ENCODE measurements at places on chromosomes 6 and 20.

GRCh38 chr6:79335133-79335674 lies 100.7 kb upstream of the HMGN3 start:
- DNase-seq, result no peak

GRCh38 chr6:84691978-84692623 lies 72.3 kb downstream of the TBX18 start:
- no peak for DNase-seq

DNA sequence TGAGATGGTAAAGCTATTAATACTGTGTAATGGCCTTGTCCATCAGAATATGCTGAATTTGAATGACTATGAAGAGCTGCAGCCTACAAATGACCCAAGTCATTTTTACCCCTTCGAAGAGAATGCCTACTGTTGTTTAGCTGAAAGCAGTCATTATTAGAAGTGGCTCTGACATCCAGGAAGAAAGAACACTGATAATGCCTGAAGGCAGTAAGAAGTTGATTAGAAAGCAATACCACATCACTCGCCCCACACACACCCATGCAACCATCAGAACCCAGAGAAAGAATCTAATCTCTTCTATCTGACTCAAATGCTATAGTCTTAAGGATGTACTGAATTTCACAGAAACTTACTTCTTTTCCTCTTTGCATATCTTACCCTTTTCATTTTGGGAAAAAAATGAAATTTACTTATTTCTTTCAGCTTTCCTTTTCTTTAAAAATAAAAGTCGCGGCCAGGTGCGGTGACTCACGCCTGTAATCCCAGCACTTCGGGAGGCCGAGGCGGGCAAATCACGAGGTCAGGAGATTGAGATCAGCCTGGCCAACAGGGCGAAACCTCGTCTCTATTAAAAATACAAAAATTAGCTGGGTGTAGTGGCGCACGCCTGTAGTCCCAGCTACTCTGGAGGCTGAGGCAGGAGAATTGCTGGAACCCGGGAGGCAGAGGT lies 61.0 kb downstream of the ARHGAP18 start:
- DNase-seq, result no peak

GRCh38 chr6:79468116-79468515 lies 69.1 kb downstream of the LCA5 start:
- DNase-seq, result peak; percentile 11

DNA sequence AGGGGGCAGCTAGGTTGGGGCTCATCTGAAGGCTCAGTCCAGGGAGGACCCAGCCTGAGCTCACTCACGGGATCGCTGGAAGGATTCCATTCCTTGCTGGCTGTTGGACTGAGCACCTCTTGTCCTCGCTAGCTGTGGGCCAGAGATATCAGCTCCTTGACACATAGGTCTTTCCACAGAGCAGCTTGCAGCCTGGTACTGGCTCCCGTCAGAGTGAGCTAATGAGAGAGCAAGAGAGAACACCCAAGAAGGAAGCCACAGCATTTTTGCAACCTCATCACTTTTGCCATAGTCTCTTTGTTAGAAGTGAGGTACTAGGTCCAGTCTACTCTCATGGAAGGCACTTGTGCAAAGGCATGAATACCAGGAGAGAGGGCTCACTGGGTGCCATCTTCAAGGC lies 179.9 kb downstream of the CDC5L start:
- DNase-seq, result no peak

- no peak for DNase-seq
These were observed 3.8 kb downstream of the APCDD1L start for GRCh38 chr20:58511364-58511763.

GRCh38 chr6:72704979-72705378 lies 83.1 kb downstream of the KCNQ5 start:
- no peak for DNase-seq

GRCh38 chr6:130035211-130035610 lies 16.8 kb downstream of the L3MBTL3 start:
- no peak for DNase-seq

- DNase-seq, result no peak
These were observed 13.7 kb upstream of the ZNF318 start for GRCh38 chr6:43383021-43383667.

DNA sequence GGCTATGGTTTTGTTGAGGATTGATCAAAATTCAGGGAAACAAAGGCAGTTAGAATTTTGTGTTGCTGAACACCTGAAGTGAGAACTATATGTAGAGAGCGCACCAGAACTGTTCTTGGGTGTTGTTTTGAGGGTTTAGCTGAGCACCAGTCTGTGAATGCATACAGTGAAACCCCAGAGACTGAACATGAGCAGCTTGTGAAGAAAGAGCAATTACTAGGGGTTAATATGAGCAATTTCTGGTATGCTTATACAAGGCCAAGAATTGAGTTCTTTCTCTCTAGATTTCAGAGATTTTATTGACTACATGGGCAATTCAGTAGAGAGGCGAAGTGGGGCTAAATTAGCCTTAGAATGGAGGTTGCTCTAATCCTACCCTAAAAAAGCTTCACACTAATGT lies 93.9 kb downstream of the CD2AP start:
- DNase-seq, result no peak

GRCh38 chr20:62707276-62707920 lies 1.2 kb upstream of the NTSR1 start:
- no peak for DNase-seq

GRCh38 chr6:170075659-170076223 lies 215.1 kb downstream of the DLL1 start:
- no peak for DNase-seq

GRCh38 chr20:22920898-22921297 lies 114.2 kb upstream of the SSTR4 start:
- no peak for DNase-seq

GRCh38 chr6:130447374-130447773 lies 81.6 kb downstream of the TMEM200A start:
- no peak for DNase-seq

DNA sequence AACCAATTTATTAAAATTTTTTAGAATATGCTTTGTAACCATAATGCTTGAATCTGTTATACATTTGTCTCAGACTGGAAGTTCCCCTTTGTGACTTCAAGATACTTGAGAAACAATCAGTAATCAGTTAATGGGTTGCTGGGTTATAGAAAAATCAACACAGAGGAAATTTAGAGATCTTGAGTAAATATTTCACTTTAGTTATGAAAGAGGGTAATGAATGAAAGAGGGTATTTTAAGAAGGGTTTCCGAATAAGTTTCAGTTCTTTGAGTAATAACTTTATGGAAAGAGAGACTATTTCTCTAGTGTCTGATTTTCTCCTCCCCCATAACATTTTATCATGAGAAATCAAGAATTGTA lies 21.4 kb downstream of the ZFAND3 start:
- DNase-seq, result no peak

DNA sequence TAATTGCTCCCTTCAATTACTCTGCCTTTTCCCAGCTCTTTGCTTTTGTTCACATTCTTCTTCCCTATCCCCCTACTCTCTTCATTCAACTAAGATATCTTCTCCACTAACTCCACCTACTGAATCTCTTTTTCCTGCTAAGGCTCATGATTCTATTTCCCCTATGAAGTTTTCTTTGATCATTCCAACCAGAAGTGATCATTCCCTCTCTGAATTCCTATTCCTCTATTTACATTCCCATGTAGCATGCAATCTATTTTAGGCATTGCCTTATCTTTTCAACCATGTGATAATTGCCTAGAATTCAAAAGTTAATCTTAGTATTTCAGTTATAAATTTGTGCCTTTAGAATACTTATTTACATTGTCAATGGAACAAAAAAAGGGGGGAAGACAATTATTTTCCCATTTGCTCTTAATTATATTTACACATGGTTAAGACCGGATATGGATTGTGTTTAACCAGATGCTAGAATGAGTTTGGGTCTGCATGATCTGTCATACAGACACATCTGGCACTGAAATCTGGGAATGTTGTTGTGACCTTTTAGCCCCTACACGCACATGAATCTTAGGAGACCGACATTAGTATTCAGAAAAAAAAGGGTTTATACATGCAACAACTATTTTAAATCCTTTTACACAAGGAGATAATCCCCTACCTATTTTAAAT lies 20.8 kb downstream of the MOXD1 start:
- DNase-seq, result no peak

- DNase-seq, result peak; percentile 2
These were observed 41.6 kb upstream of the LYRM2 start for GRCh38 chr6:89680150-89680549.

DNA sequence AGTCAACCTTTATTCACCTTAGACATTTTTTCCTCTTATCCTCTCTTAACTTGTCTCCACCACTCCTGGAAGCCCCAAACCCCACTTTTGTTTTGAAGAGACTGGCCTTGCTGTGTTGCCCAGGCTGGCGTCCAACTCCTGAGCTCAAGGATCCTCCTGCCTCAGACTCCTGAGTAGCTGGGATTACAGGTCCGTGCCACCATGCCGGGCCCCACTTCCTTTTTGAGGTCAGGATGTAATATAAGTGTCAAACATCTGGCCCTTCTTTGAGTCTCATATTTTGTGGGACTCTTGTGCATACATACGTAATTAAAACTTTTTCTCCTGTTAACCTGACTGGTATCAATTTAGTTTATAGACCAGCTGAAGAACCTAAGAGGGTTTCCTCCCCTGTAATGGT lies 1.4 kb upstream of the CDK19 start:
- no peak for DNase-seq

- no peak for DNase-seq
These were observed 102.0 kb upstream of the RPS6KA2 start for GRCh38 chr6:166728884-166729530.

GRCh38 chr20:57908704-57909630 lies 199.2 kb upstream of the PMEPA1 start:
- DNase-seq, result no peak

DNA sequence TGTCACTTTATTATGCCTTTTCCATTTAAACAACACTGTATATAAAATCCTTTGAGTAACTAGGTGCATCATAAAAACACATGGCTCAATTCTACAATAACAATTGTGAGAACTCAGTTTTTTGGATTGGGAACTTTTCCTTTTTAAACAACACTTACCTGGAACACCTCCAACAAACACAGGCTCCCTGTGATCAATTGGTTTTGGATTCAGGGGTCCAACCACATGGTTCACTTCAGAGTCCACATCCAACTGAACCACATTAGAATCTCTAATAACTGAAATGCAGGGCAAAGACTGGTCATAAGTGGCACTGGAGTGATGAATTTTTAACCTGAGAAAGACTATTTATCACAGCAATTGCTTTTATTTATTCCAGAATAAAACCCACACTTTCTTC lies 26.5 kb downstream of the FAM229B start:
- no peak for DNase-seq

DNA sequence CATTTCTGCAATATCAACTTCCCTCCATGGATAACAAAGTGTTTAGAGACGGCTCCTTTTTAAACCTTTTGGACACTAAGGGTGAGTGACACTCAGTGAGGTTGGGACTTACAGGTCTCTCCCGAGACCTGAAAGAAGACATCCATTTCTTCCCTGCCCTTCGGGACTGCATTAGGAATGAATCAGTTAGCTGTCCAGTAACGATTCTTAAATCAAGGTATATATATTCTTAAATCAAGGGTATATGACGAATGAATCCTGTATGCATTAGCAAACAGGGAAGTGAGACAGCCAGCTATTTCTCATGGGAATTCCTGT lies 52.9 kb downstream of the EDN1 start:
- DNase-seq, result no peak

DNA sequence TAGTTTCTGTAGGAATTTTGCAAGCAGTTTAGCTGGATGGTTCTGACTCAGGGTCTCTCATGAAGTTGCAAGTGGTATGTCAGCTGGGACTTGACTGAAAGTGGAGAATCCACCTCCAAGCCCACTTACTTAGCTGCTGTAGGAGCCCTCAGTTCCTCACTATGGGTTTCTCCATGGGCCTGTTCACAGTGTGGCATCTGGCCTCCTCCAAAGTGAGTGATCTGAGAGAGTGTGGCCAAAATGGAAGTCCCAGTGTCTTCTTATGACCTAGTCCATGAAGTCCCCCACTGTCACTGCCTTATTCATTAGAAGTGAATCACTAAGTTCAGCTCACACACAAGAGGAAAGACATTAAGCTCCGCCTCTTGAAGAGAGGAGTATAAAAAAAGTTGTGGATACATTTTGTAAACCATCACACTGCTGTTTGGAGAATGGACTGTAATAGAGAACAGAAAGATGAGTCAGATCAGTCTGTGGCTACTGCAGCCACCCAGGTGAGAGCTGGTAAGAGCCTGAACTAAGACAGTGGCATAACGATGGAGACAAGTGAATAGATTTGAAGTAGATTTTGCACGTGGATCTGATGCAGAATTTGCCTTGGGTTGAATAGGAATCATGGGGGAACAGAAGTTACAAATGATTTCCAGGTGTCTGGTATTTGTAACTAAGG lies 4.9 kb upstream of the NELFCD start:
- DNase-seq, result no peak

DNA sequence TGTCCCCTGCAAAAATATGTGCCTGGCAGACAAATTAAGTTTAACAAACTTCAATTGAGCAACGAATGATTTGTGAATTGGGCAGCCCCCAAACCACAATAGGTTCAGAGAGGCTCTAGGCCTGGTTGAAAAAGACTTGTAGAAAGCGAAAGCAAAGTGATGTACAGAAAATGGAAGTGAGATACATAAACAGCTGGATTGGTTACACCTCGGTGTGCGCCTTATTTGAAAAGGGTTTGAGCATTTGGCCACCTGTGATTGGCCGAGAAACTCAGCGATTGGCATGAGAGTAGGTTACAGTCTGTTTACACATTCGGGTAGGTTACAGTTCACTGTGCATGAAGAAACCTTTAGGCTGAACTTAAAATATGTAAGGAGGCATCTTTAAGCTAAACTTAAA lies 136.9 kb downstream of the CD83 start:
- DNase-seq, result no peak

- DNase-seq, result no peak
These were observed 6.3 kb downstream of the RAET1L start for GRCh38 chr6:150018846-150019580.

DNA sequence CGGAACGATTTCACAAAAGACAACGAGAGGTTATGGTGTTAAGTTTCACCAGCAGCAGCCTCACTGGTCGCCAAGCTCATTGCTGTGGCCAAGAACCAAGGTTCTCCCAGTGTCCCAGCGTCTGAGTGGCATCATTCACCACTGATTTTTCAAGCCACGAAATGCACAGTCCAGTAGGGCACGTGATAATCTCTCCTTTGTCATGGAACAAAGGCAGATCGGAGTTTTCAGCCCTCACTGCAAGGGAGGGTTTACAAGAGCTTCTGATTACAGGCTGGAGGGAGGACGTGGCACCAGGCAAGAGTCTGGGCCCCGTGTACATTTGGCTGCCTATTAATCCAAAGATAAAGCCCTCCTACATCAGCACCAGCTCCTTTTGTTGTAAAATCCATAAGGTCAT lies 2.0 kb downstream of the CD24 start:
- no peak for DNase-seq

GRCh38 chr6:91181416-91181815 lies 594.5 kb upstream of the MAP3K7 start:
- no peak for DNase-seq

GRCh38 chr20:45969712-45970634 lies 2.0 kb downstream of the ZNF335 start:
- peak; percentile 74 for DNase-seq

Data from cardiac muscle cell (in vitro differentiated cells and primary cell).